ENCODE measurements at places on chromosomes 11 and 22.

DNA sequence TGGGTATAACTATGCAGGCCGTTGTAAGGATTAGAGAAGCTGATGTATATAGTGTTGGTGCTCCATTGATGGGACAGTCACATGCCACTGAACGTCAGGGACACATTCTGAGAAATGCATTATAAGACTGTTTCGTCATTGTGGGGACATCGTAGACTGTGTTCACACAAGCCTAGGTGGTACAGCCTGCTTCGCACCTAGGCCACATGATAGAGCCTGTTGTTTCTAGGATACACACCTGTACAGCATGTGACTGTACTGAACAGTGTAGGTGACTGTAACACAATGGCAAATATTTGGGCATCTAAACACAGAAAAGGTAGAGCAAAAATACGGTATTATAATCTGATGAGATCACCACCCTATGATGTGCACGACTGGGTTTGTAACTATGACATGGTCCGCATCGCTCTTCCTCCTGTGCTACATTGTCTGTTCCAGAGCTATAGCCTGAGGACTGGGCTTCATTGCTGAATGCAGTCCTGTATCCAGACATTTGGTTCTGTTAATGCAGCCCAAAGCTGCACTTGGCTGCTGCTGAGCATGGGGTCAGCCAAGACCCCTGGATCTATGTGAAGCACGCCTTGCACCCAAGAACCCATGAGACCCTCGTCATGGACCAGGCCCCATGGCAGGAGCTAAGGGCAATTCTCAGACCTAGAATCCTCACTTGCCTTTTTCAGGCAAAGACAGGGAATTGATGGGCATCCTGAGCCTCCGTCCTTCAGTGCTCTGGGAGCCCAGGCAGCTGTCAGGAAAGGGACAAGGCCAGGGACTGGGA lies 51.1 kb upstream of the THY1 start:
- no peak for DNase-seq

DNA sequence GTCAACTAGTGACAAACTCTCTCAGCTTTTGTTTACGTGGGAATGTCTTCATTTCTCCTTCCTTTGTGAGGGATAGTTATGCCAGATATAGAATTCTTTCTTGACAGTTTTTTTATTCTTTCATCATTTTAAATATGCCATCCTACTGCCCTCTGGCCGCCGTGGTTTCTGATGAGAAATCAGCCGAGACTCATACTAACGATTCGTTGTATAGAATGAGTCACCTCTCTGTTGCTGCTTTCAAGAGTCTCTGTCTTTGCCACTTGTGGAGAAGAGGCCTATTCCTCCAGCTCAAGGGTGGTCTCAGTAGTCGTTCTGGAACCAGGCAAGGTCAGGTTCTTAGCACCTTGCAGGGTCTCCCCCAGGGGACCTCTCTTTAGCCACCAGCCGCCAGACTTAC lies 8.0 kb downstream of the MYO7A start:
- DNase-seq = no peak

- no peak for DNase-seq
Observed at GRCh38 chr11:3095712-3096361, 38.6 kb upstream of the CARS1 start.

GRCh38 chr11:134072844-134073243 lies 4.0 kb downstream of the JAM3 start:
- DNase-seq = no peak

GRCh38 chr11:56855217-56855616 lies 106.7 kb upstream of the OR9G4 start:
- DNase-seq = no peak

- no peak for DNase-seq
Observed at GRCh38 chr11:67421430-67422031, 6.1 kb downstream of the CARNS1 start.

DNA sequence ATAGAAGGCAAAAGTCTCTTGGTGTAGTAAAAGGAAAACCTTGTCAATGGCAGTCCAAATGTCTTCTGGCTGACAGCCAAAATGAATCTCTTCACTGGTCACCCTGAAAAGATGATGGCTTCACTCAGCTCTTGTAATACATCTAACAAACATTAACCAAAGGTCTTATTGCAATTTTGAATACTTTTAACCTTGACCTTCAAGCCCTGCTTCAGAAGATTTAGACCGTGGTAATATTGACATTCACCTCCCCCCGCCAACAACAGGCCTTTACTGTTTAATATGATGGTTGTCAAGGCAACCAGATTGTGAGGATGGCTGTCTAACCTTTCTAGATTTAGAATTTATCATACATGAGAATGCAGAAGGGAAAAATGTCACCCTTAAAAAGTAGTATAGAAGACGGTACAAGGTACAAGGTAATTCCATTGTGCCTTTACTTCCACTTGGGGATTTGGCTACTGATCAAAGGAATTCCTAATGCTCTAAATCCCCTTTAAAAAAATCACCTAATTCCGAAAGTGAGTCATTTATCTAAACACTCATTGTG lies 342.3 kb downstream of the LARGE1 start:
- DNase-seq = no peak

DNA sequence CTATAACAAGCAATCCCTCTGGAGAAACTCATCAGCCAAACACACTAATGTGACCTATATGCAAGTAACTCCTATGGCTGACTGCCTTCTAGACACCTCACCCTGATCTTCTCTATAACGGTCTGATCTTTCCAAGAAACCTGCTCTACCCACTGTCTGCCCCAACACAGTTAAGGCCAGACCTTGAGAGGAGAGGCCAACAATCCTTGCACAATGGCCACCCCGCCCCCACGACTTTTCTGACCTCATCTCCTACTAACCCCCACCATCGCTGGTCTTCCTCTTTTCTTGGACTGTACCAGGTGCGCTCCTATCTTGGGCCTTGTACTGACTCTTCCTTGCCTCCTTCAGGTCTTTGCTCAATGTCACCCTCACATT lies 12.5 kb downstream of the HIRA start:
- no peak for DNase-seq

GRCh38 chr11:35126000-35126878 lies 12.7 kb upstream of the CD44 start:
- peak; percentile 65 for DNase-seq

- DNase-seq = no peak
Observed at GRCh38 chr11:128878455-128878854, 11.4 kb upstream of the KCNJ1 start.

Measured in activated CD4-positive, alpha-beta T cell treated with anti-CD3 and anti-CD28 coated beads, Interleukin-2, amount 50 U/mL, for 48 hours (primary cell).